Left cardiac atrium (tissue), 4 donors: ENCODE measurements at places on chromosomes 2 and 18. TPM values are rescaled to one million over a fixed set of nuclear protein-coding genes. Genes with fewer than 3 reads are reported as not detected.

DNA sequence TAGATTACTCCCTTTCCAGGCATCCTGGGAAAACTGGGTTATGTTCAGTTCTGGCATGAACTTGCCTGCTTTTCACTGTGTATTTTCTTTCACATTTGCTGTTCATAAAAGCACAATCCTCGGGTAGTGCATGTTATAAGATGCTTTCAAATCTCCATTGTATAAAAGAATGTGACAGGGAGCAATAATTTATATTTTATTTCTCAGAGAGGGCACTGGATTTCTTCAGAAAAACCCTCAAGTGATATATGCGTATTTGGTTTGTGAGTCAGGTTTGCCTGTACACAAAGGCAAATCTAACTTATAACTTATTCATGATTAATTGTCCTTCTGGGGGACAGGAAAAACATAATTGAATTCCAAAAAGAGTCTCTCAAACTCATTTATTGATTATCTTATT, 440.7 kb upstream of the MMADHC start:
- DNase-seq, result no peak

DNA sequence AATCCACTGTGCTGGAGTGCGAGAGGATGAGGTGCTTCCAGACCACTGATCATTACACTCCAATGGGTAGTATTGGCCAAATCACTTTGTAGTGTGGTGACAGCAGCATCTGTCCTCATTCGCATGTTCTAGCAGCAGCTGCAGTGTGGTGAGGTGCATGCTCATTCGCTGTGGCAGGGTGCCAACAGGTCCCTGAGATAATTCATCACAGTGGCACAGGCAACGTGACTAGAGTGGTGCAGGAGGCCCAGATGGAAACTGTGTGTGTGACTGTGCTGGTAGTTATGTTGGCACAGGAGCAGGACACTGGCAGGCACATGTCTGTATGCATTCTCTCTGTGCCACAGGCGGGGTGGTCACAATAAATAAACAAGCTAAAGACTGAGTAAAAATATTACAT, 329.5 kb upstream of the SYT4 start:
- DNase-seq, result no peak

GRCh38 chr2:219099329-219099728, 38.6 kb upstream of the IHH start:
- DNase-seq, result no peak

- no peak for DNase-seq
Measured at GRCh38 chr2:148802448-148803220, 72.4 kb upstream of the KIF5C start.

GRCh38 chr2:19690429-19690828, 211.4 kb downstream of the TTC32 start:
- DNase-seq, result no peak

MFSD2B gene
- total RNA-seq, result 0.39 TPM
